Ascending aorta (tissue), 2 donors: ENCODE measurements at places on chromosomes 5 and 9. TPM values are rescaled to one million over a fixed set of nuclear protein-coding genes. Genes with fewer than 3 reads are reported as not detected.

PCDHGB4 gene
- total RNA-seq, result 3.6 TPM

NTRK2 gene
- total RNA-seq, result 23.8 TPM

ATP10B gene
- 0.43 TPM for total RNA-seq

WDR31 gene
- 0.21 TPM for total RNA-seq

PCDHA7 gene
- not detected for total RNA-seq

NRG2 gene
- total RNA-seq, result 12.8 TPM

- no peak for DNase-seq
Observed at GRCh38 chr5:83564069-83564749, 92.7 kb downstream of the VCAN start.

- DNase-seq, result no peak
Observed at GRCh38 chr9:27394154-27394825, 97.3 kb upstream of the EQTN start.

GRCh38 chr9:131398204-131398603, 4.3 kb downstream of the PRRC2B start:
- DNase-seq, result no peak

- DNase-seq, result peak; percentile 50
Observed at GRCh38 chr9:16318516-16319060, 551.9 kb downstream of the BNC2 start.

DNA sequence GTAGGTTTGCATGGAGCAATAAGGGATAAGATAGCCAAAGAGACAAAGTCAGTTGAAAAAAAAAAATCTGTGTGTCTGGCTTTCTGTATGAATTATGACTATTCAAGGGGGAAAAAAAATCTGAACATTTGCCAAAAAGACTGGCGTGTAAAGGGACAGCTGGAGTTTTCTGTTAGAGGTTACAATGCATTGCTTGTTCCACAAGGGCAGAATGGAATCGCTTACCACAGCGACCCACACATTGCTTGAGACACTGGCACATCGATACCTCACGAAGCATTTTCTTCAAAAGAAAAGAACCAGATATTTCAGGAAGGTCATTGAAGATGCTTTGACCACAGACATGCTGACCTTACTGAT, 327.8 kb downstream of the TMEM167A start:
- DNase-seq, result no peak

DNA sequence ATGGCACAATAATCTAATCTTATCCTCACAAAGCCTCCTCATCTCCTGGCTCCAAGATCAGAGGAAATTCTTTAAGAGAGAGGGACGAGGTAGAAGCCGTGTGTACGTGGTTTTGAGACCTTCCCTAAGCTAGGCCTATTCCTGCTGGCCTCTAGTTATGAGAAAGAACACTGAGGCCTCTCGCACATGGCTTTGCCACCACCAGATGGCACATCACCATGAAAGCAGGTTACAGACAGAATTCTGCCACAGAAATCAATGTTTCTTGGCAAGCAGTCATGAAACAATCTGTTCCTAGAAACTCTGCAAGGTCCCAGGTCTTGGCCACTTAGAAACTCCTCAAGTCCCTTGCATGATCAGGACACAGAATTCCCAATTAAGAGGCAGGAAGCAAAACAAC, 268.2 kb upstream of the TAS2R1 start:
- DNase-seq, result no peak

DNA sequence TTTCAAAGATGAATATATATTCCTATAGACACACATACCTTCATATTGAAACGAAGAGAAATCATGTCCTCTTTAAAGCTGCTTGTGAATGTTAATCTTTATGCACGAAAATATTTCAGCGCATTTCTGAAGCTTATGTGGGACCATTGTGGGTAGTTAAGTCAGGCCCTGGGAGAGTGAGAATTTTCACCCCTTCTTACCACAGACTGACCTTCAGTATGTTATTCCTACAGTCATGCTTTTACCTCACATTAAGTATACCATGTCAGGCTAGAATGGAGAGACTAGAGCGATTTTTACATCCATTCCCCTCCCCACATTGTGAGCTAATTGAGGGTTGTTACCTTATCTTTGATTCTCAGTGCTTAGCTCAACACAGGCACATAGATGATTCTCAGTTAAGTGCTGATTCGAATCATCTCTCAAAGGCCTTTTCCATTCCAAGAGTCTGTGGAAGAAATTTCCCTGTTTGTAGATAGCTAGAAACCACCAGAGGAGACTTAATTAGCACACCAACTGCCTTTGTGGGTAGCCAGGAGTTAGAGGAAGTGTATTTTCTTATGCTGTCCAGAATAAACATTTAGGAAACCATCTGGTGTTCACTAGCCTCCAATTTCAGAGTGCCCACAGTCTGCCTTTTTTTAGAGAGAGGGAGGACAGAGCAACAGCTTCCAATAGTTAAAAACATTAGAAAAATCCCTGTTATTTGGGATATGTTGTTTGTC, 110.5 kb downstream of the MEGF10 start:
- no peak for DNase-seq

- no peak for DNase-seq
Observed at GRCh38 chr5:33837301-33837700, 54.5 kb downstream of the ADAMTS12 start.

- no peak for DNase-seq
Observed at GRCh38 chr5:5467737-5468136, 45.3 kb downstream of the ICE1 start.

- no peak for DNase-seq
Observed at GRCh38 chr9:100070104-100071041, 28.4 kb downstream of the ERP44 start.

DNA sequence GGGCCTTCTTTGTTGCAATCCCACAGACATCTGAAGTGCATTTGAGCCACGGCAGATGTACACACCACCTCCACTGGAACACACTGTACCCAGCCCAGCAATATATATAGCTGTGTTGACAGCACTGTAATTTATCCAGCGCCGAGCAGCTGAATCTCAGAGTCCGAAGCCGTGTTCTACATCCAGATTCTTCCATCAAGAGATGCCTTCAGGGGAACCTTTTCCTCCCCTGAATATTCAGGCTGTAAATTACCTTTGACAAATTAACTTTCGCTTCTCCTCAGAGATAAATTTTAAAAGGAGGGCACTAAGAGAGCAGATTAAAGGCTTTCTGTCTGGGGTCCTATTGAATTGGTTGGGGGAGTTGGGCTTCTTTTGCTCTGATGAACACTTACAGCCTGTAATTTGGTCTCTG, 76.4 kb downstream of the ROR2 start:
- no peak for DNase-seq

GRCh38 chr5:84364043-84364442, 20.6 kb downstream of the EDIL3 start:
- DNase-seq, result no peak

DNA sequence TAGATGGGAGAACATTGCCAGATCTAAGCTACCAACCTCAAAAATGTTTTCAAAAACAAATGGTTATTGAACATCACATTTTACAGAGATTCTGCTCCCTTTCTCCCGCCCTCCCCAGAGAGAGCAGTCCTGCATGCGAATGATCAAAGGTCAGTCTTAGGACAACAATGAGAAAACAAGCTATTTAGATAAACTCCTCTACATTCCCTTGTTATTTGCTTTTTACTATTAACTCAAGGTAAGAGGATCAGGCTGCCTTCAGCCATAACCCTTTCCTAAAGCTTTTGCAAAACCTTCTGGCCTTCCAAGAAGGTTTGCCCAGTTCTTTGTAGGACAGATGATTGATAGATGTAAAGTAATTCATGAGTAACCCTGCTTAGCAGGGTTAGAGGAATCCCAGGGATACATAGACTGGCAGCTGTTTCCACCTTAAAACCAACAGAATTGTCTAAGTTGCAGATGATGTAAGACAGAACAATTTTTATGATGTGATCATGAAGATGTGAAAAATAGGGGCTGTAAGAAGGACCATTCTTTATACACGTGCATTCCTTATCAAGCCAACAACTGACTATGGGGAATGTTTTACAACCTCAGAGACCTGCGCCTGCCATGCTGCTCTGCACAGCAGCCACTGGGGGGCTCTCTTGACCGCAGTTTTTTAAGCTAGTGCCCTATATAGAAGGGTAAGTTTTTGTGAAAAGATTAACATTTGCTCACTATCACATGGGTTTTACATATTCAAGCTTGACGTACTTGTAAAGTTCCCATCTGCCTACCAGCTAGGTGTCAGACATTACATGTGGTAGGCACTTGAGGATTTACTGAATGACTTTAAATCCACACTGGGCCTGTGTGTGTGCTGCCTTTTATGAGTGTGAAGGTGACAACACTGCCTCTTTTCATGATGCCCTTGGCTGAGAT, 2.3 kb upstream of the ZNF782 start:
- no peak for DNase-seq

DNA sequence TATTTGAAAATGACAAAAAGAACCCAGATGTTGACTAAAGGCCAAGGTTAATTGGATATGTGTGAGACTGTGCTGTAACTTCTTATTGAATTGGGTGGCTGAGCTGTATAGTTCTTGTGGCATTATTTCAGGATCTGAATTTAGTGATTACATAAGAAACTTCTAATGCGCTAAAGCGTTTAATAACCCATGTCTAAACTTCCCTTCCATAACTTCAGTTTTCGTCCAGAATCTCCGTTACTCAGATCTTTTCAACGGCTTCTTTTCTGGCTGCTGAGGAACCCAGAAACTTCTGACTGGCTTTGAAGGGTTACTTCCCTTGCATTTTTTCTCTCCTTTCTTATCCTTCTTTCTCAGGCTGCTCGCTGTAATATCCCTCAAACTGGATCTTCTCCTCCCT, 28.1 kb upstream of the C9orf72 start:
- no peak for DNase-seq

- DNase-seq, result no peak
Observed at GRCh38 chr9:4048441-4048840, 251.4 kb downstream of the GLIS3 start.

DNA sequence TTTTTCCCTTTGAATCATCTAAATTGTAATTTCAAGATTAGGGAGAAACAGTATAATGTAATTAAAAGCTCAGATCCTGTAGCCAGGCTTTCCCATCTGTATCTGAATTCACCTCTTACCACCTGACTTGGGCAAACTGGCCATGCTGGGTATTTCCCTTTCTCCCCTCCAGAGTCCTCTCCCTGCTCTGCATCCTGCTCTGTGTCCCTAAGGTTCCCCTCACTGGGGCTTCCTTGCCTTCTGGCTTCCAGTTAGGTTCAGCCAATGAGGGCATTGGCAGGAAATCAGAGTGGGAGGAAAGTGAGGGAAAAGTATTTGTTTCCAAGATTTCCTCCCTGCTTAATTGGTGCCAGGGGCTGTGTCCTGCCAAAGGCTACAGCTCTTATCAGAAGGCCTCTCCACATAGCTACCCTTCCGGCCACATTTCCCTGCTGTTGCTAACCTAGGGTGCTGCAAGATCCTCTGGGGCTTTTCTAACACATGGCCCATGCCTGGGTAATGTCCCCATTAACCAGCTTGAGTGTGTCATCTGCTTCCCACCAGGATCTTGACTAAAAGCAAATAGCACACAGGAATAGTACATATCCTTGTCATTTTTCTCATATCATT, 51.0 kb upstream of the MPDZ start:
- peak; percentile 65 for DNase-seq

- DNase-seq, result no peak
Observed at GRCh38 chr9:85630676-85631075, 111.1 kb downstream of the AGTPBP1 start.

DNA sequence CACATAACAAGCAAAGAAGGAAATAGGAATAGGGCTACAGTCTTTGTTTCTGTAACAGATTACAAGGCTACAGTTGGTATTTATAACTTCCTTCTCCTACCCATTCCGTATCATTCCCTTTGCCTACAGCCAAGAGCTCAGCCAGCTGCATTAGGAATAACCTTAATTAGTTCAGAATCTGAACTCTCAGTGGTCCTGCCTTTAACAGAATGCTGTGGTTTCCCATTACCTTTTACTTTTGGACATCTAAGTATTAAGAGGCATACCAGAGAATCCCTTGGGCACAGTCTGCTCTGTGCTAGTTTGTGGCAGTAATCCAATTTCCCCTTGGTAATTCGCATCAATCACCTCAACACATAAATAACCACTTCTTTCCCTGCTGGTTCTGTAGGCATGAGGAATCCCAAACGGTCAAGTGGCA, 44.2 kb downstream of the PKD2L2 start:
- DNase-seq, result no peak

DNA sequence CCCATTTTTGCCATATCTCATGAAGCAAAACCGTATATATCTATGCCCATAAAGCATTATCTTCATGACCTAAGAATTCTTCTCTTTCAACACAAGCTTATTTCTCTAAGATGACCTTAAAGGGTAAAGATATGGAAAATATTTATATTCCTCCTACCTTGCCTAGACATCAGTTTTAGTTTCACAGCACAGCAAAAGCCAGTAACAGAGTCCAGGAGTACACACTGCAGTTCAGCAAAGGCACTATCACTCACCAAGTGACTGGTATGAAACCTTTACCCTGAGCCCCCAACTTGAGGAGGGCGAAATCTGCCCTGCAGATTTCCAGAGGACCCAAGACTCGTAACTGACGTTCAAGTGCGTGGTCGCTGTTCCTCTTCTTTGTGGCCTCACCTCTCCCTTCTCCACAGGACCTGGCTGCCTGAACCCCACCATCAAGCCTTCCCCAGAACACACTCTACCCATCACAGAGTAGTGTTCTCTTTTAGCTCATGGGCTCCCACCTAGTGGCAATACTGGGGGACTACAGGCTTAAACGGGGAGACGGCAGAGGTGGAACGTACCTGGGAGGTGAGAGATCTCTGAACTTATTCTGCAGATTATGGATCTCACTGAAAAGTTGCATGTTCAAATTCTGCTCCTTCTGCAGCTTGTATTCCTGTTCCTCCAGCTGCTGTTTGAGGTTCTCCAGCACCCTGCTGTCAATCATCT, 141.0 kb downstream of the CDK5RAP2 start:
- DNase-seq, result no peak

DNA sequence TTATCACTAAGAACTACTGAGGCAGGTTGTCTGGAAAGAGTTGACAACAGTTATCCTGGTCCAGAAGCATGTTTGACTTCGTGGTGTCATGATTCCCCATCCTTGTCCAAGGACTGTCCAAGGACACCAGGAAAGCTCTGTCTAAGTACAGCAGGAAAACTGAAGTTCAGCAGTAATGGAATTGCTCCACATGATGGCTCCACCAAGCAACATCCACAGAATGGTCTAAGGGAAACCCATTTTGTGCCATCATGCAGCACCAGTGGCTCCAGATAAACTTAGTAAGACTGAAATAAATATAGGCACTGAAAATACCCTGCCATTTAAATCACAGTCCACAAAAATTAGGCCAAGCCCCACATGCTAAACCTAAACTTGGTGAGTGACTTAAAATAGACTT, 192.8 kb downstream of the CDH18 start:
- DNase-seq, result no peak

- DNase-seq, result no peak
Observed at GRCh38 chr9:134937566-134938345, 20.0 kb upstream of the FCN1 start.

DNA sequence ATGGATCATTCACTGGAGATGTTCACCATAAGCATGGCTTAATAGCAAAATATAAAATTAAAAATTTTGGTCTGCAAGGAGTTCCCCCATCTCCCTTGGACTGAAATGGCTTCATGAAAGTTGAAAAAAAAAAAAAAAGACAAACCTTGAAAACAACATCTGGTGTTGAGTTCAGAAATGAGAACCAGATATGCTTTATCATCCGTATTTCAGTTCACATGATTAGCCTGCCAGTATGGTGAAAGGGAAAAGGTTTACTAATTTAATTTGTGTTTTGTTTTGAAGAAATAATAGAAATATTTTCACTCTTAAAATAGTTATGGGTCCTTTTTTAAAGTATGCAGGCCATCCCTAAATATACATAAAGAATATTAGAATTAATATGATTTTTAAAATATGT, 67.8 kb downstream of the TMEM167A start:
- DNase-seq, result no peak
